Progenitor cell of endocrine pancreas (in vitro differentiated cells): ENCODE measurements at places on chromosomes 11 and 22.

DNA sequence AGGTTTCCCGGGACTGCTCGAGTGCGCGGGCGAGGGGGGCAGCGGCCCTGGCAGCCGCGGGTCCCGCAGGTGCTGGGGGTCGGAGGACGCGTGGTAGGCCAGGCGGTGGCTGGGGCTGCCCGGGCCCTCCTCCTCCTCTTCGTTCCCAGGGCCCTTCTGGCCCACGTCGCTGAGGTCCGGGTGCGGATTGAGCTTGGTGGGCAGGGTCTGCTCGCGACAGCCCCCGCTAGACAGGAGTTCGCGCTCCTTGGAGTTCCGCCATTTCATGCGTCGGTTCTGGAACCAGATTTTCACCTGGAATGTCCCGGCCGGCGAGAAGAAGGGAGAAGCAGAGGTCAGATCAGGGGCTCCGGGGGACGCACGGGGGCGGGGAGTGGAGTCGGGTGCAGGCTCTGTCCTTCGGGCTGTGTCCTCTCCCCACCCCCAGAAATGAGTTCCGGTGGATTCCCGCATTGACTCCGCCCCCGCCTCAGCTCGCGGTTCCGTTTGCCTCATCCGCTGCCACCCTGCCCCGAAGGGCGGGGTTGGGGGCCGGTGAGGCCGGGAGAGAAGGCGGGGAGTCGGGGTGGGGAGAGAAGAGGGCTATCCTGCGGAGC, 3.9 kb downstream of the DBX1 start:
- DNase-seq = no peak

DNA sequence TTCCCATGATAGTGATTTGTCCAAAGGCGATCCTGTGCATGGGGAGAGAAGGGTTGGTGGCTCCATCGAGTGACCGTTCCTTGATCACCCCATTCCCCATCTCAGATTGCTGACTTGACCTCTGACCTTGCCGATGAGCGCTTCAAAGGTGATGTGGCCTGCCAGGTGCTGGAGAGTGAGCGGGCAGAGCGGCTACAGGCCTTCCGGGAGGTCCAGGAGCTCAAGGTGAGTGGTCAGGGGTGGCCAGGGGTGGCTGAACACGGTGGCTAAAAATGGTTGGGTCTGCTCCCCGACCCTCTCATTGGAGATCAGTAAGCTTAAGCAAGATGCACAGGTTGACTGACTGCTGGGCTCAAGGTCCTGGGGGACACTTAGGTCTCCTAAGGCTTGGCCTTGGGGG, 148.7 kb downstream of the MYO18B start:
- DNase-seq = no peak

- no peak for DNase-seq
Observed at GRCh38 chr11:131108760-131109159, 192.5 kb upstream of the SNX19 start.

GRCh38 chr22:39155421-39155820, 2.9 kb upstream of the CBX7 start:
- no peak for DNase-seq

GRCh38 chr11:104772806-104773241, 125.4 kb downstream of the CASP12 start:
- DNase-seq = no peak

GRCh38 chr22:26483043-26483438, 542 bp downstream of the HPS4 start:
- DNase-seq = no peak

- DNase-seq = no peak
Observed at GRCh38 chr22:37100589-37101127, 8.9 kb downstream of the TMPRSS6 start.

DNA sequence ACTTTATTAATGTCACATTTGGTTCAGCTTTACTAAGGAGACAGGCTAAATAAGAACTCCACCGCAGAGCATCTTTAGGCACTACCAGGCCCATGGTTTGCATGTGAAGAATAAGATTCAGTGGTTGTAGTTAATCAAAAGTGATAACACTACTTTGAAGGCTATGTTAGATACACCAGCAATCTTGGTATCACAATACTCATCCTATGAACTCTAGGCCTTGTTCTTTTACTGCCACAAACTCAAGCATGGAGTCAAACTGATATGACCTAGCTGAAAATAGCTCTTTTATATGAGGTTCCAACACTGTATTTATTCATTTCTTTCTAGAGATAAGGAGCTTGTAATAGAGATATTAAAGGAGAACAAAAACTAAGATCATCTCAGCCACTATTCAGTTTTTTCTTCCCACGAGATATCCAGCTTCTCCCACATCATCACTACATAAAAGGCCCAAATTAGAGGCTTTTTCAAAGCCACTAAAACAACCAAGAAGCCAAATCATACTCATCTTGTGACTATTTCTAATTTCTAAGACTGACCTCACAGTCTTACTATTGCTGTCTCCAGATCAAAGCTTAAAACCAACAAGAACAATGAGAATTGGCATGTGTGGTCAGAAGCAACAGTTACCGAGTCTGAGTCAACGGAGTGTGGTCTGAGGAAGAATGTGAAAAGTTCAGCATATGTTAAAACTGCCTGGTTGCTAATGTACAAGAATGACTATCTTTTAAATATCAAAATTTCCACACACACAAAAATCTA, 25.1 kb upstream of the GUCY1A2 start:
- DNase-seq = no peak

- no peak for DNase-seq
Observed at GRCh38 chr22:27723708-27724107, 77.8 kb downstream of the MN1 start.

GRCh38 chr22:25722223-25722622, 19.8 kb upstream of the MYO18B start:
- DNase-seq = no peak

DNA sequence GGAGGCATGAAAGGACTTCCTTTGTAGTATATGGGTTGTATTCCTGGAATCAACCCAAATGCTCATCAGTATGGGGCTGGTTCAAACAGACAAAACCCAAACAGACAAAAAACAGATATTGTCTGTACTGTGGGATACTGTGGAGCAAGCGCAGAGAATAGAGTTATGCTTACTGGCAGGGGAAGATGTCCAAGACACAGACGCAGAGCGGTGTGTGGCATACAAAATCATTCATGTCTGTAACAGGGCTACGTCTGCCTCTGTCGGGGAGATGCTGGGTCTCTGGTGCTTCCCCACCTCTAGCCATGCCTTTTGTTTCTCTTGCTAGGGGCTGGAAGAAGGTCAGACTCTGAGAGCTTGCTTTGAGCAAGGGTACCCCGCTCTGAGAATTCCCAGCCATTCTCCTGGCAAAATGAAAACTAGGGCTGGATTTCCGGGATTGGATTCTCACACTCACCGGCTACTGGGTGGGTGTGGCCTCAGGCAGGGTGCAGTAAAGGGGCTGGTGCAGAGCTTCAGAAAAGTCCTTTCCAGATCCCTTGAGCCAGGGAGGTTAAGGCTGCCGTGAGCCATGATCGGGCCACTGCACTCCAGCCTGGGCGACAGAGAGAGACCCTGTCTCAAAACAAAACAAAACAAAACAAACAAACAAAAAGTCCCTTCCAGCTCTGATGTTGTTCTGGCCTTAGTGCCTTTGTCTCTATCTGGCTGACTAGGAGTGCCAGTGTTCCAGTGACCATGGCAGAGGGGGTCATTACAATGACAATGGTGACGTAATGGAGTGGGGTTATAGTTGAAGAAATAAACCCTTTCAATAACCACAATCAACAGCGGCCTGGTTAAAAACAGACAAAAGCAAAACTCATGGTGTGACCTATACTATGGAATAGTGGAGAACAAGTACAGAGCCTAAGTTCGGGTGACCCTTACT, 2.9 kb upstream of the ABCC8 start:
- DNase-seq = peak; percentile 35

GRCh38 chr11:119692540-119692820, 36.5 kb downstream of the NECTIN1 start:
- no peak for DNase-seq

DNA sequence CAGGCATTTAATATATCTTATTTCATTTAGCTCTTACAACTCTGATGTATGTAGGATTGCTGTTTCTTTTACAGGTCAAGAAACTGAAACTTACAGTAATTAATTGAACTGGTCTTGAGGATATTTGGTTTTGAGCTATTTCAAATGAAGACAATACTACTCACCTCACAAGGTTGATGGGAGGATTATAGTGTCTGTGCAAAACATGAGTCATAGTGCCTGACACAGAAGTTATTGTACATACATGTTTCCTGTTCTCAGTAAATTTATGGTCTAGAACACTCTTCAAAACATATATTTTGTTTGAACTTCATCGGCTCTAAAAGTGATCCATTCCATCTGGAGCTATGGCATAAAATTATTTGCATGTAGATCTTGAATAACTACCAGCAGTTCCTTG, 61.9 kb downstream of the CECR2 start:
- DNase-seq = no peak

DNA sequence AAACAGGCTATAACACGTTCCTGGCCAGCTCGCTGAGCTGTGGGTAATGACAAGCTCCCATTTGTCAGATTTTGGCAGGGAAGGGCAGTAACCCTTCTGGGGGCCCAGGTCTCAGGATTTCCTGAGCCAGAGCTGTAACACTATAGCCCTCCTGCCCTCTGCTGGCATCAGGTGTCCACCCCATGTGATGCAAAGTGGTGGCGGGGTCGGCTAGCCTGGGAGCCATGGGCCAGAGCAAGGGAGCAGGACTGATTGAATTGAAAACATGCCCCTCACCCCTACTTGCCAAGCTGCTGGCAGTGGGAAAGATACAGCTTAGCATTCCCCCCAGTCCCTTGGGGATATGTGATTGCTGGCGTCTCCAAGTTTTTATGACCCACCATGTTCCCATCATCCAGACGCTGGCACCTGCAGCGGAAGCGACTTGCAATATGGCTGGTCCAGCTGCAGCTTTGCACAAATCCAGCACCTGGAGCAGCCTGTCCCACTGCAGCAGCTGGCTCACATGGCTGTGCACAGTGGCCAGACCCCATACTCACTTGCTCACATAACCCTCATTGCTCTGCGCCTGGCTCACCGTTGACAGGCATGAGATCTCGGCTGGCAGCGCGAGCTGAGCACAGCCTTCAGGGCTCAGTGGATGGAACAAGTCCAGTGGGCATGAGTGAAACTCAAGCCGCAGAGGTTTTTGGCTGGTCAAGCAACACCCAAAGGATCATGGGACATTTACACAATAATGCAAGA, 1147.8 kb downstream of the JRKL start:
- no peak for DNase-seq

DNA sequence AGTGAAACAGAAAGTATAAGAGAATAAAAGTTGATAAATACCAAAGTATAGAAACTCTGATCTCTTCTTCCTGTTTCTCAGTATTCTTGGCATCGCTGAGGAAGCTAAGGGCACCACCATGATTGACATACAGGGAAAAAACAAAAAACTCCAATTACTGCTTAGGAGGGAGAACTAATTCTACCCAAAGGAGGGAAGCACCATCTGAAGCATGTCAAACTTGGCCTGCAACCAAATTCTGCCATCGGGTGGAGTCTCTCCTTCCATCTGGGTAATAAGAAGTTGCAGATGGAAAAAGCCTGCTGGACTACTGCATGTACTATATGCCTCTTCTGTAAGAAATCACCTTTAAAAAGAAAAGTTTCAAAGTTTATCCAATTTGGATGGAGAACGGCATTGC, 30.5 kb upstream of the PPP2R1B start:
- no peak for DNase-seq

GRCh38 chr11:1120532-1121330, 37.0 kb upstream of the MUC5AC start:
- peak; percentile 8 for DNase-seq

DNA sequence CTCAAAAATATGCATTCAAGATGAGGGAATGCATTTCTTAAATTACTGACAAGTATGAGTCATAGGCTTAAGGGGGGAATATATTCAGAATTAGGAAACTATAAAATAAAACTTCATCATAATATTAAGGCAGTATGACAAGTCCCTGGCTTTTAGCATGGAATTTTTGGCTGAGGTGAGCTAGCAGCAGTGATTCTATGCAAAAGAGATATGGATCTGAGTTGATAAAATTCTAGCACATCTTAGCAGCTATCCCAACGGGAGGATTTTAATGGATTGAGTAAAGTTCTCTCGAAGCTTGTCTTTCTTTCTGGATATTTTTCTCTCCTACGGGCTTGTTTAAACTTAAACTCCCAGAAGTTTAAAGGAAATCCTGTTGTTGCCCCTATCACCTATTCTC, 1.2 kb downstream of the OR51Q1 start:
- no peak for DNase-seq

DNA sequence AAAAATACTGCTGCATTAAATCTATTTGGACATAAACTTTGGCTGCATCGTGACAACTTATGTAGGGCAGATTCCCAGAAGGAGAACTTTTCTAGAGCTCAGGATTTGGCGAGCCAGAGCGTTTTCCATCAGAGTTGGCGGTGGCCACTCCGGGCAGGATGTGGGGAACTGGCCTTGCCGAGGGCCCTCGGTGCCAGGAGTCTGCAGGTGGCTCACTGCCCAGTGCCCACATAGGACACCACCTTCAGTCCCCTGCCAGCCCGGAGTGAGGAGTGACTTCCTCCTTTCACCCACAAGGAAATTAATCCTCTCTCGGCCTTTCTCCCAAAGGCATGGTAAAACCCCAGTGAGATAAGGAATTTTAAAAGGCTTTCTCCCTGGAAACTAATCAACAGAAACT, 1.6 kb upstream of the LGALS2 start:
- no peak for DNase-seq

DNA sequence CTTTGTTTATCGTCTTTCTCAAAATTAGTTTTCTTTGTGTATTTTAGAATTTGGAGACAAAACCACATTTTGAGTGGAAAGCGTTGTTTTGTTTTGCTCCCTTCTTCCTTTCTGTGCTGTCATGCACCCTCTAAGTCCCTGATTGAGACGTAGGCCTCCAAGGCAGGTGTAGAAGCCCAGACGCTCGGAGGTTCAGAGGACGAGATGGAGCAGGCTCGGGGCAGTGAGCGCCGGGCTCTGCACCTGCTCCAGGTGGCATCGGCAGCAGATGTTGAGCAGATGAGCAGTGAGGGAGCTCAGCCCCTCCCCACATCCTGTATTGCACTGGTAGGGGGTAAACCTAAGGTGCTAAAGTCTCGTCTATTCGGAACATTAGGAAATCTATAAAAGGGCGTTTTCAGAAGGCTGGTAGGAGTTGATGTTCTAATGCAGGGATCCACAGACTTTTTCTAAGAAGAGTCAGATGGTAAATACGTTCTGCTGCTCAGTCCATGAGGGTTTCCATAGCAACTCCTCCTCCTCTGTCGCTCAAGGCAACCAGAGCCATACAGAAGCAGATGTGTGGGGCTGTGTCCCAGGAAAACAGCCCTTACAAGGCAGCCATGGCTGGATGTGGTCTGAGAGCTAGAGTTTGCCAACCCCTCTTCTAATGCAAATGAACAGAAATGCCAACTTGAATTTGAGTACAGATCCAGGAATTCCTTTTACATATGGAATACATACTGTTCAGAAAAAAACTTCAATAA, 724.2 kb downstream of the BRD1 start:
- DNase-seq = no peak

- no peak for DNase-seq
Observed at GRCh38 chr11:76610371-76610770, 60.2 kb downstream of the LRRC32 start.

DNA sequence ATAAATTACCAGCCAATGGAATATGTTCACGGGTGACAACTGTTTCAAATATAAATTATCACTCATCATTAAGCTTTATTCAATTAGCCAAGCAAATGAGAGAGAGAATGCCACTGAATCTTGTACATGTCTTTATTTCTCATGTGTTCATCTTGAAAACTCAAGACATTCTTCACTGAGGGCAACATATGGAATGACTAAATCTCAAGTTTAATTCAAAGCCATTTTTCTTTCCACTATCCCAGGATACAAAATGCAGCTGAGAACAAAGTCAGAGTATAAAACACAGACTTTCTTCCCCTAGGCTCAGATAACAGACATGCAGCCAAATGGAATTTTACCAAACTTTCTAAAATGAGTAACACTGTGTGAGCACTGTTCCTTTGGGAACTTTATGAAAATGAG, 12.1 kb upstream of the BBOX1 start:
- no peak for DNase-seq
